ENCODE measurements at places on chromosomes 4 and X.

DNA sequence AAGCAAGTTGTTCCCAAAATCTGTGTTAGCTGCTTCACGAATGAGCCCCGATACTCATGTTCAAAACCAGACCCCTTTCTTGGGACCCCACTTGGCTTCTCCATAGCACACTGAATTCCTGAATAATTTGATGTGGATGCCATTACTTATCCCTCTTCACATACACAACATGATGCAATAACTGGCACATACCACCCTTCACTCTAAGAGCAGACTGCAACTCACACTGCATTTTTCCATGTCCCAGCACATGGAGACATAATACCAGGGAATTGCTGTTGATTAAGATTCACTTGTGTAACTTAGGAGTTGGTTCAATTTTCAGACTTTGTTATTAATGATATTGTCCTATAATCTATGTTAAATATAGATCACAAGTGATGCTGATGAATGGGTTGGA, 213.4 kb downstream of the MAML3 start:
- DNase-seq, result no peak

DNA sequence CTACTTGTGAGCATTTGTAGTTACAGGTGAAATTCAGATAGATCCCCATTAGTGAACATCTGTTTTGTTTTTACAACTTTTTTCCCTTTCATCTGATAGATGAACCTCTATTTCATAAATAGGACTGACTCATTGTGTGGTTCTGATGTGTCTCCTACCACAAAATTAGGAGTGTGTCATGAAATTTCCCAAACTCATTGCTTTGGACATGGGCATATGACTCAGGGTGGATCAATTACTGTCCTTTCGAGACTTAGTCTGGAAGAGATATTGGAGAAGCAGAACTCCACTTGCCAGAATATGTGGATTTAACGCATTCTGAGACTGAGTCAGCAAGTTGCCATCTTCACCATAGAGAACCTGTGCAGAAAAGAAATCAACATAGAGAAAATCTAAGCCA, 53.5 kb upstream of the PCDH10 start:
- DNase-seq, result no peak

DNA sequence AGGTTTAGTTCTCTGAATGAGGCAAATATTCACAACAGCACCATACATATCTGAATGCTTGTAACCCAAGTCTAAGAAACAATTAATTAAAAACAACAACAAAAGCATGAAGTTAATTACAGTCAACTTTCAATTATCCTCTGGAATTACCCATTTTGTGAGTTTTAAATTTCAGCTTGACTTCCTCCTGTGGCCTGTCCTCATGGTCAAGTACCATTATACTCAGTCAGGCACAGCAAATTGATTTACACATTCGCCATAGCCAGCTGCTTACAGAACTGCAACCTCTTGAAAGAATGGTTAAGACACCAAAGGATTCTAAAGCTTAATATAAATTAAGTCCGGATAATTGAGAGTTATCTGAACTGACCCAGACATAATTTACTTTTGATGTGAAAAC, 306.5 kb downstream of the CAMK2D start:
- DNase-seq, result no peak

DNA sequence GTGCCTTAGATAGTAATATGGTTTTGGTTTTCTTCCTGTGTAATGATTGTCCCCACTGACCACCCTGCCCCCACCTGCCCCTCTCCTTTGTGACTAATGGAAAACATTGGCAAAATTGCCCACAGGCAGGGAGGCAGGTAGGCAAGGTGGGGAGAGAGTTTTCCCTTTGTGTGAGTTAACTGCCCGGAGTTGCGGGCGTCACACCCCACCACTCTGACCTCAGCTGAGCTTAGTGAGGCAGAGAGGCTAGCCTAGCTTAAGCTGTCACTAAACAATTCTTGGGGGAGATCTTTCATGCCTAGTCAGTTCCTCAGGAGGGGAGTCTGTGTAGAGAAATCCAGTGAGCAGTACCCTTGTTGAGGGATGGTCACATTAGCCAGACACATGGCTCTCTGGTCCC, 245.3 kb downstream of the BCOR start:
- DNase-seq, result no peak

- no peak for DNase-seq
These were observed 73.1 kb upstream of the EPGN start for GRCh38 chr4:74235135-74235534.

DNA sequence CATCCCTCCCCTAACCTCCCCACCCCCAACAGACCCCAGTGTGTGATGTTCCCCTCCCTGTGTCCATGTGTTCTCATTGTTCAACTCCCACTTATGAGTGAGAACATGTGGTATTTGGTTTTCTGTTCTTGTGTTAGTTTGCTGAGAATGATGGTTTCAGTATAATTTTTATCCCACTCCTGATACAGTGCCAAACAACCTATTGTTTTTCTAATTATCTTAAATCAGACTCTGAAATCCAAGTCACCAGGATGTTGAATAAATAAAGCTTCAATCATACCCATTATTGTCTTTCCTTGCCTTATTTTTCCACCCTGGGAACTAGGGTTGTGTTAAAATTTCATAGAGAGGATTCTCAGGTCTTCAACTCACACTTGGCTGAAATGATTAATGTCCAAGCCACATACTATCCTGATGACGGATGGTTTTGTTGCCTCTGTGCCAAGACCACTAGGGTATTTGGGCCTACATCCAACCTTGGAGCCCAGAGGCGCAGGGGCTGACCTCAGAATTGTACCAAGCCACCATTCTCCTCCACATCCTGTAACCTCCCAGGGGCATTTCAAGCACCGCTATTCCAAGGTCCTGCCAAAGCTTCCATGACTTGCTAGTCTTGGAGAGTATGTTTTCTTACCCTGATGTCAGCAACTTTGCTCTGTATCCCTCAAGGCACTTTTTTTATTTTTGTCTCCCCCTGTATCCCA, 332.4 kb downstream of the ARHGAP24 start:
- DNase-seq, result no peak

DNA sequence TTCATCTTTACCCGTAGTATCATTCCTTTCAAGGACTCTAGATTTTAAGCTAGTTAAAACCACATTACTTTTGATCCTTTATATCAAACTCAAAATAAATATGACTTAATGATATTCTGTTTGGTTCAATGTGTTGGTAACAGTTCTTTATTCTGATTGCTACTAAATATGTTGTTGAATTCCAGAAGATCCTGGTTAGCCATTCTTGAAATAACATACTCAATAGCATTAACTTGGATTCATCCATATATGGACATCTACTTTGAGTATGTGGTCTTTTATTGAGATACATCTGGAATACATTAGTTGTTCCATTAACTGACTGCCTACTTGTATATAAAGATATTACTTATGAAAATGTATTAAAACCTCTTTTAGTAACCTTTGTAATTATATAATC, 27.5 kb upstream of the PCDH18 start:
- DNase-seq, result no peak

- DNase-seq, result no peak
These were observed 99.1 kb upstream of the FAM47C start for GRCh38 chrX:36908801-36909675.

GRCh38 chrX:71292669-71293365, 8.7 kb upstream of the ITGB1BP2 start:
- DNase-seq, result no peak

DNA sequence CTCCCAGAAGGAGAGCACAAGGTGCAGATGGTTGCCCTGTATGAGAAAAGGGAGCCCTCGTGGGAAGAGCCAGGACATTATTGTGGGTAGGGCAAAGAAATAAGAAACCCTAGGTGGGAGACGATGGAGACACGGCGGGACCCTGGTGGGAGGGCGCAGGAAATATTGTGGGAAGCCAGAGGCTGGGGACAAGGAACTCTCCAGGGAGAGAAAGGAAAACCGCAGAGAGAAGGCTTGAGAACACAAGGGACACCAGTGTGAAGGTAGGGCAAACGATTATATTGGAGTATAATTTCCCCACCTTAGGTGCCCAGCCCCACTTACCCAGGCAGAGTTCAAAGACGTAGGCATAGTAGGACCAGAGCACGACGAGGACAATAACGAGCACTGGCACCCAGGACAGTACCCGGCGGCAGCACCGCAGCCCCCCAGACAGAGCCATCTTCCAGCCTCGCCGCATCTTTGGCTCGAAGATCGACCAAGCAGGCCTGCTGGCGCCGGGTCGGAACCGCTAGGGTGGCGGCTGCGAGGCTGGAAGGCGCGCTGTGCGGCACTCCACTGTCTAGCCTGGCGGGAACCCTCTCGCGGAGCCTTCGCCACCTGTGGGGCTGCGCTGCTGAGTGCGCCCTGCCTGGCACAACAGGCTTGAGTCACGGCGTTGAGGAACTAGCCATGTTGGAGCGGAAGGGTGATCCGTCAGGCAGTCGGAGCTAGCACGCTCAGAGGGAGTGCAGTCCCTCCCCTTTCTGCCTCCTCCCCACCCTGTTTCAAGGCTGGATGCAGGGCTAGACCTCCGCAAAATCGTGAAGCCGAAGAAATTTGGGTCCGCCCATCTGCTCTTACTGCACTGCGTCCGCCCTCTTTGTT, at the start of gene ZDHHC15:
TSS of gene ZDHHC15 (minus strand) at position 473 of the 867 bp plus-strand sequence. CDS start at position 460, 13 bp downstream.
- no peak for DNase-seq

DNA sequence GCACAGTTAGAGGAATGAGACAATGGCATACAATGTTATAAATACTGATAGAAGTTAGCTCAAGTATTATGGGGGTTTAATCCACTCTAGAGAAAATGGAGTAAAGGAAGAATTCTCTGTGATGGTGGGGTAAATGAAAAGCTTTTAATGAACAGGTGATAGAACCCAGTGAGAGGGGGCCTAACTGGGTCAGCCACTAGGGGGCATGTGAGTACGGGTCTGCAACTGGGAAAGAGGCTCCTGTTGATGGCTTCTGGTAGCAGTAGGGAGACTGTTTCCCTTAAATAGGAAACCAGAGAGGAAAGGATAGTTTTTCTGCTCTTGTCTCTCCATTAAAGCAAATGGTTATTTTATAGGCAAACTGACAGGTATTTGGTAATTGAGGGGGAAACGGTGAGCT, 132.8 kb upstream of the GPR101 start:
- DNase-seq, result peak; percentile 1

- no peak for DNase-seq
These were observed 9.5 kb upstream of the QRFPR start for GRCh38 chr4:121390335-121390734.

- no peak for DNase-seq
These were observed 67.1 kb downstream of the ABCG2 start for GRCh38 chr4:88091378-88091777.

DNA sequence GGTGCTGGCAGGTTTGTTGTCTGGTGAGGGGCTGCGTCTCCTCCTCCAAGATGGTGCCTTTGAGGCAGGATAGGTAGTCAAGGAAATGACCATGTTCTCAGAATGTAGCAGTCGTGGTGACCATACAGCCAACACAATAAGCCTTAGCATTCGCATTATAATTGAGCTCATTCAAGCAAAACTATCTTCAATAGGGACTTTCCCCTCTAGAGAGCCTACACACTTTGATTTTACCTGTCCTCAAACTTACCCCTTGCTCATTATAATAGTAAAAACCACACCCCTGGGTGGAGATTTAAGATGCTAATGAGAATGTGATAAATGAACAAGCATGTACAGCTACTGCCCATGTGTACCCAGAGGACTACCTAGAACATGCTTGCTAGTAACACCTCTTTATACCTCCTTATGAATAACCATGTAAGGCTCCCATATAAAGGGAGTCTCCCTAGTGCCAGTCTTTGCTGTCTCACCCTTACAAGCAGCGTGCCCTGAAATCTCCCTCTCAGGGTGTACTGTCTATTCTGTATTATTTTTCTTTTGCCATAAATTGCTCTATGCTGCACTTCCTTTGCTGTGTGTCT, 48.2 kb downstream of the FGFBP1 start:
- no peak for DNase-seq

DNA sequence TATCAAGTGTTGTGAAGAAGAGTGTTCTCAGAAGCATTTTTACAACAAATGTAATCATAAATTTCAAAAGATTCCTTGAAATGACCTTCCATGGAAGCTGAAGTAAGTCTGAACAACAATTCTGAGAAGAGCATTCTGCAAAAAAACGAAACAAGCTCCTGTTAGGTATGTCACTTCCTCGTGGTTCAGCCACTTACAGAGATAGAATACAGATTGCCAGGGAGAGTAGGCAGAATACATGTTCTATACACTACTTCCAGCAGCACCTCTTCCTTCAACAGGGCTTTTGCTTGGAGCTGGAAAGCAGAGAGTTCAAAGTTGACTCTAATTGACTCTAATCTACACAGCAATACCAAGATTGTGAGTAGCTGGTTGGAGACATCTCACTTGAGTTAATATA, 274.5 kb downstream of the ADGRA3 start:
- no peak for DNase-seq

DNA sequence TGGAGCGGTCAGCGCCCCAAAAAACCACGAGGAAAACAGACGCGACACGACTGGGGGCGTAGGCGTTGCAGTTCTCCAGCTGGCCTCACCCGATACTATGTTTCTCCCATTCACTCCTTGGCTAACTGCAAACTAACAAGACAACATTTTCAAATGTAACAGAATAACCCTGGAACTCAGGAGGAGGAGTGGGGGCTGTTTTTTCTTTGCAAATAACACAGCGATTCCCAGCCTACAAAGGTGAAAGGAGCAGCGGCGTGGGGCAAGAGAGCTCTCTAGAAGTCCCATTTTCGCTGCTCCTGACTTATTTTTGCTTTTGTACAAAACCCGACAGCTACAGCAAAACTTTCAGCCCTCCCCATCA, 1.6 kb downstream of the SOX3 start:
- no peak for DNase-seq

DNA sequence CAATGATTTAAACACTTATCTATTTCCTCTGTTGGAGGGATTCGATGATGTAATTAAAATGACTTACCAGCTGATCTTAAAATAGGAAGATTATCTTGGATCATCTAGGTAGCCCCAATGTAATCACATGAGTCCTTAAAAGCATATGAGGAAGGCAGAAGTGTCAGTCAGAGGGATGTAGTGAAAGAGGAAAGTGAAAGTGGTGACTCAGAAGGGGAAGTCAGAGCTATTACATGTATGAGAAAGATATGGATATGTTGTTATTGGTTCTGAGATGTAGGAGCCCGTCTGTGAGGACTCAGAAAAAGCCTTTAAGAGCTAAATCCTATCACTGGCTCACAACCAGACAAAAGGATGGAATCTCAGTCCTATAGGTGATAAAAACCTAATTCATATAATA, 456.4 kb downstream of the DACH2 start:
- no peak for DNase-seq

- no peak for DNase-seq
These were observed 29.4 kb downstream of the FGF5 start for GRCh38 chr4:80295826-80296225.

DNA sequence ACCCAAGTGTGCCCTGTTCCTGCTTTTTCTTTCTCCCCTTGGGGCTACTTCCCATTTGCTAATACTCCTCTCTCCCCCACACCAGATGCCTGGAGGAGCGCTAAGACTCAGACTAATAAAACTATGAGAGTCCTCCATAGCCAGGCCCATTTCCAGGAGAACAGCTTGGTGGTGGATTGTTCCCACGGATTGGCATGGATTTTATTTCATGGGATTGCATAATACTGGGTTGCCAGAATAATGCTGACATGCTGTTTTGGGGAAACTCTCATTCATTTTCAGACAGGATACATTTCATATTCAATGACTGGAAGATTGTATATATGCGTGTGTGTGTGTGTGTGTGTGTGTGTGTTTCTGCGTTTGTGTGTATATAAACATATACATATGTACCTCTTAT, 447.5 kb upstream of the PITX2 start:
- DNase-seq, result no peak
